Activated CD4-positive, alpha-beta T cell treated with anti-CD3 and anti-CD28 coated beads, Interleukin-2, amount 10 ng/mL, durations not matched to agents 7 days and 5 days (primary cell): ENCODE measurements at places on chromosomes 1 and 21. TPM values are rescaled to one million over a fixed set of nuclear protein-coding genes. Genes with fewer than 3 reads are reported as not detected.

DNA sequence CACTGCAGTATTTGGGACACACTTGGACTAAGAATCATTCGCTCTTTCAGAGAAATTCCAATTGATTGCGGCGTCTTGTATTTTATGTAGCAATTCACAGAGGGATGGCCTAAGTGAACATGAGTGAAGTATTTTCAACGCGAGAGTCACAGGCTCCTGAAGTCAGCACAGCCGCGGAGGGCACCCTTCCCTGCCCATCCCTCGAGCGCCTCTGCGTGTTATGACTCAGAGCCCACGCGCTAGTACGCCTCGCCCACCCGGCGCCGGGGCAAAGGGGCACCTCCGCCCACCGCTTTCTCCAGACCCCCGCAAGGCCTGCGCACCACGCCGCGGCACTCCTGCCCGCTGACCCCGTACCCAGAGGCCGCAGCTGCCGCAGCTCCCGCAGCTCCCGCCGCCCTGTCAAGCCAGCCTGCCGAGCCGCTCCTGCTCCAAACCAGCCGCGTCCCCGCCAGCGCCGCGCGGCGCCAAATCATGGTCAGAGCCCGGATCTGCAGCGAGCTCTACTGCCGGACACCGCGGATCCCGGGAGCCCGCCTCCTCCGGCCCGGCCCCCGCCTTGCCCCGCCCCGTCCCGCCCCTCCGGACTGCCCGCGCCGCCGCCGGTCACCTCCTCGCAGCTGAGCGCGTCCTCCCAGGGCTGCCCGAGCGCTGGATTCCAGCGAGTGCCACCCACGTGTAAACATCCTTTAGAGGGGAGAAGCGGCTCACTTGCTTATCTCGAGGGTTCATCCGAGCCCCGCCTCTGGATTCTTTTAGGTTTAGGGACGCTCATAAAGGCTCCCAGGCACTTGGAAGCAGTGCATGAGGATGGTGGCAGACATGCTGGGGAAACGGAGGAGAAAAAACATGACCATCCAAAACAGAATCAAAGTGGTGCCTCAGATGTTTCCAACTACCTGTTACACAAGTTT lies at the start of gene GLRX2:
GLRX2 (minus strand) TSS at position 508 of the 914 bp plus-strand sequence; CDS start at position 476, 32 bp downstream.
- peak; percentile 65 for DNase-seq

- DNase-seq, result no peak
These were observed 40.0 kb downstream of the ROR1 start for GRCh38 chr1:63813829-63814277.

DNA sequence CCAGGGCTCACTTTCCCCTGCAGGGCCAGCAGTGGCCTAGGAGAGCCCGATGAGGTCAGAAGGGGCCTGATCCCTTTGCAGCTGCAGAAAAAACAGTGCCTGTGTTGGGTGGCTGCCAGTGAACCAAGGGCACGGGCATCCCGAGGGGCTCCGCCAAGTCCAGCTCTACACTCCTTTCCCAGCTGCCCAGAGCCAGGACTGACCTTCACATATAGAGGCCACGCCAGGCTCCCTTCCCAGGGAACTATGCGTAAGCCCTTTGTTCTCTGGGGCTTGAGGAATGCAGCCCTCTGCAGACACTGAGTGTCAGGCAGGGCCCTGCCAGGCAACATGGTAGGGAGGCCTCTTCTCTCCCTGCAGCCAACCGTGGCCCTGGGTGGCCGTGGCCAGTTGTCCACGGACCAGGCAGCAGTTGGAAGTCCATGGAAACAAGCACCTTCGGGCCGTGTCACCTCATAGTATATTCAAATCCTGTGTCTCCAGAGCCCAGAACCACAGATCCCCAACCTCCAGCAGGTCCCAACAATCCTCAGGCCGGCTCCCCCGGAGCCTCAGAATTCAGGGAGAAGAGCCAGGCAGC lies 194.0 kb downstream of the NPHP4 start:
- DNase-seq, result no peak

- DNase-seq, result no peak
These were observed 85.6 kb downstream of the RGS7 start for GRCh38 chr1:241271427-241271826.

DNA sequence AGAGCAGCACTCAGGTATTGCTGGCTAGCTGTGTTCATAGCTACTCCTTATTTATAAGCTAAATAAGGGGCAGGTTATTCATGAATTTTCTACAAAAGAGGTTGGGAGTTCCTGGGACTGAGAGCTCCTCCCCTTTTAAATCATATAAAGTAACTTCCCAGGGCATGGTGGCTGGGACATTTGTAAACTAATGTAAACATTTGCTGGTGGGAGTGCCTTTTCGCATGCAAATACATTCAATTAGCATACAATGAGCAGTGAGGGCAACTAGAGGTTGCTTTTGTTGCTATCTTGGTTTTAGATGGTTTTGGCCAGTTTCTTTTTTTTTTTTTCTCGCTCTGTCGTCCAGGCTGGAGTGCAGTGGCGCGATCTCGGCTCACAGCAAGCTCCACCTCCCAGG lies 43.4 kb downstream of the GNPAT start:
- DNase-seq, result no peak

DNA sequence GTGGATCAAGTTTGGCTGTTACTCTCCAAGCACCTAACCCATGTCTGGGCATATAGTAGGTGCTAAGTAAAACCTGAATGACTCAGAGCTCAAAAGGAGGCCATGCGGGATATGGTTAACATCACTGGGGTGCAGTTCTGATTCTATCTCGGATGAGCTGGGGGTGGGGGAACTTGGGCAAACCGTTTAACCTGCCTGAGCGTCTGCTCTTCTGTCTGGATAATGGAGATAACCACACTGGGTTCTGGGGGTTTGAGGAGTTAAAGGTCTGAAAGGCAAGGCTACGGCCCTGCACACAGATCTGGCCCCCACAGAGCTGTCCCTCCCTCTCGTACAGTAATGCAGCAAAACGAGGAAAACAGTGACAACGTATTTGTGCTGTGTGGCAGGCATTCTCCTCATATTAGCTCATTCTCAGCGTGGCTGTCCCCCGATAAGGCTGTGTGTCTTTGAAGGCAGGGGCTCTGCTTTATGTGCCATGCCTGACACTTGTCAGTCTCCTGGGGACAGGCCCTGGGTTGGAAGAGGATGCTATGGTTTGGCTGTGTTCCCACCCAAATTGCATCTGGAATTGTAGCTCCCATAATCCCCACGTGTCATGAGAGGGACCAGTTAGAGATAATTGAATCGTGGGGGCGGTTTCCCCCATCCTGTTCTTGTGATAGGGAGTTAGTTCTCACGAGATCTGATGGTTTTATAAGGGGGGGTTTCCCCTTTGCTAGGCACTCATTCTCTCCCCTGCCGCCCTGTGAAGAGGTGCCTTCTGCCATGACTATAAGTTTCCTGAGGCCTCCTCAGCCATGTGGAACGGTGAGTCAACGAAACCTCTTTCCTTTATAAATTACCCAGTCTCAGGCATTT lies 6.8 kb upstream of the ALDH4A1 start:
- no peak for DNase-seq

DNA sequence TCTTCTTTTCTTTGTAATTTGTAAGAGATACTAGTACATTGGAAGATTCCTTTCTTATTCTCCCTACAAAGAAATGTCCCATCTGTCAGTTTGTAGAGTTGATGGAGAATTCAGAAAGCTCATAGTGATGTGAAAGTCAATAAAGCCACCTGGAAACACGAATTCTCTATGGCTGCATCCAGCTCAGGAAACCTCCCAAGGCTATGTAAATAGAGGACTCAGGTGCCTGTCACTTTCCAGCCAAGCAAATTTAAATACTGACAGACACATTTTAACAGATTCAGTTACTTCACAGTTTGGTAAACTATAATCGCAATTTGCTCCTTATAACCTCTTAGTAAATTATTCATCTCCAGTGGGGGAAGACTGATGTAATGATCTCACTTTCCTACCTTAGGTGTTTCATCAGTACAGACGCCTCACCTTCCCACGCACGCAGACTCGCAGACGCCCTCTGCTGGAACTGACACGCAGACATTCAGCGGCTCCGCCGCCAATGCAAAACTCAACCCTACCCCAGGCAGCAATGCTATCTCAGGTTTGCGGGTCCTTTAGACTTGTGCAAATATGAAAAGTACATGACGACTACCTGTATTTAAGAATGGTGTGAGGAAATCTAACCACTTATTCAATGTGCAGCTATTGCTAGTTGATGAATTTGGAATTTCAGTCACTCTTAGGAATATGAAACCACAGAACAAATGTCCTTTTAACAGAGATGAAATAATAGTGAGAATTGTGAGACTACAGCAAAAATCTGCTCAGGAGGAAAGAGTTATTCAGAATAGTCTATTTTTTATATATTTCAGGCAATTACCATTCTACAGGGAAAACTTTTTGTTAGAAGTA lies 60.6 kb downstream of the PTPRC start:
- DNase-seq, result peak; percentile 64

GRCh38 chr1:46757247-46757955 lies 38.5 kb upstream of the EFCAB14 start:
- DNase-seq, result no peak

The COL24A1 gene
- not detected for total RNA-seq

The OR2T34 gene
- total RNA-seq, result not detected

The TMEM201 gene
- 17.9 TPM for total RNA-seq

The NEK2 gene
- total RNA-seq, result 49.0 TPM
